Activated gamma-delta T cell (primary cell): ENCODE measurements at places on chromosomes 13 and 19.

GRCh38 chr13:51495316-51495715, 42.5 kb upstream of the INTS6 start:
- no peak for DNase-seq

DNA sequence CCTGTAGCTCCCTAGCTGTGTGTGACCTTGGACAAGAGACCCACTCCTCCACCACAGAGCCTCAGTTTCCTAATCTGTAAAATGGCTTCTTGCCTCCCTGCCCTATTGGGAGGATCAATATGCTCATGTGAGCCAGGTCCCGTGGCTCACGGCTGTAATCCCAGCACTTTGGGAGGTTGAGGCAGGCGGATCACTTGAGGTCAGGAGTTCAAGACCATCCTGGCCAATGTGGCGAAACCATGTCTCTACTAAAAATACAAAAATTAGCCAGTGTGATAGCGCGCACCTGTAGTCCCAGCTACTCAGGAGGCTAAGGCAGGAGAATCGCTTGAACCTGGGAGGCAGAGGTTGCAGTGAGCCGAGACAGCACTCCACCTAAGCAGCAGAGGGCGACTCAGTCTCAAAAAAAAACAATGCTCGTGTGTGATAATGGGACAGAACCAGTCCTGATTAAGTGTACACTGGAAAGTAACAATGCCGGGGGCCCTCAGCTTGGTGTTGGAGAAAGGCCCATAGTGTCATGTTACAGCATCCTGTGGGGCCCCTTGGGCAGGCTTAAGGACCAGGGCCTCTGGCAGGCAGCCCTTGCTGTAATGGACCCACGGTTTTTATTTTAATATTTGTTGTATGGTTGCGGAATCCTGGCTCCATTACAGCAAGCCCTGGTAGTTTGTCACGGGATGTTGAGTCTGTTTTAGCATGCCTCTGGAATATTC, 6.8 kb downstream of the RPS11 start:
- DNase-seq = no peak

- no peak for DNase-seq
Observed at GRCh38 chr13:23644527-23645138, 74.4 kb downstream of the TNFRSF19 start.

GRCh38 chr19:2332341-2333026, 4.0 kb downstream of the SPPL2B start:
- DNase-seq = no peak

DNA sequence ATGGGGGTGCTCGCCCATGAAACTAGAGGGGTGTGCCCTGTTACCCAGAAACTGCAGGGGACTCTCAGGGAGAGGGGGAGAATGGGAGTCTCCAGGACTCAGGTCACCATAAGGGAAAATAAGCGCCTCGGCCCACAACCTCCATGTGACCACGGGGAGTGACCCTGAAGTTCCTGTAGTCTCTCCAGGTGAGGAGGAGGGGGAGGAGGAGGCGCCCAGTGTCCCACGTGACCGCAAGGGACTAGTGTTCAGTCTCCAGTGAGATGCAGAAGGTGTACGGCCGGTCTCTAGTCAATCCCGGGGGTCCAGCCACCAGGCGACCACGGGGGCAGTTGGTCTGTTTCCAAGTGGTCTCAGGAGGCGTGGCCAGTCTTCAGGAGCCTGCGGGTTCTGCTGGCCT, 16.0 kb downstream of the TM6SF2 start:
- DNase-seq = no peak

DNA sequence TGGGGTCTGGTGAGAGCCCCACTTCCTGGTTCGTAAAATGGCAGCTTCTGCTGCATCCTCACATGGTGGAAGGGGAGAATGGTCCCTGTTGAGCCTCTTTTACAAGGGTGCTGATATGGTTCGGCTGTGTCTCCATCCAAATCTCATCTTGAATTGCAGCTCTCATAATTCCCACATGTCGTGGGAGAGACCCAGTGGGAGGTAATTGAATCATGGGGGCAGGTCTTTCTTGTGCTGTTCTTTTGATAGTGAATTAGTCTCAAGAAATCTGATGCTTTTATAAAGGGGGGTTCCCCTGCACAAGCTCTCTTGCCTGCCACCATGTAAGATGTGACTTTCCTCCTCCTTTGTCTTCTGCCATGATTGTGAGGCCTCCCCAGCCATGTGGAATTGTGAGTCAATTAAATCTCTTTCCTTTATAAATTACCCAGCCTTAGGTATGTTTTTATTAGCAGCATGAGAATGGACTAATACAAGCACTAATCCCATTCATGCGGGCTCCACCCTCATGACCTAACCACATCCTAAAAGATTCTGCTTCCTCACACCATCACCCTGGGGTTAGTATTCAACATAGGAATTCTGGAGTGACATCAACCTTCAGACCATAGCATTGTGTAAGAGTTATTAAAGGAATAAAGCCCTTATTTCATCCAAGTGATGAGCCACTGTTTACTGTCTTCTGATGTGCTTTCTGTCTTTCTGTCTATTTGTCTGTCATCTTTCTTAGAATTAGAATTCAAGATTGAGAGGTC, 159.0 kb upstream of the IRS2 start:
- no peak for DNase-seq

DNA sequence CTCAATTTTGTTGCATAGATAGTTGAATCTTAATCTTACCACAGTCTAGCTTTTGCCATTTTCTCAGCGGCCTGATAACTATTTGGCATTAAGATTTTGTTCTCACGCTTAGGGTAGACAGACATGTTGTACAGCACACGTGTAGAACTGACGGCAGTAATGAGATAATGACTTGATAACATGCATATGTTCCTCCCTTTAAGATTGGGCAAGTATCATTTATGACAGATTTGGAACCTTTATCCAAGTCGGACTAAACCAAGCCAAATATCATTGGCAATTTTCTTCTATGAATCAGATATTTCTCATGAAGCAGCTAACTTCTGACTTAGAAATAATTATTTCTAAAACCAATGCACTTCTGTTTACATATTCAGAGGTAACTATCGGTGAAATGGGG, 205.5 kb downstream of the NDFIP2 start:
- DNase-seq = no peak

- peak; percentile 74 for DNase-seq
Observed at GRCh38 chr19:19643158-19644053, at the start of gene GMIP. TSS of gene GMIP (minus strand) at chr19:19643657. CDS start at chr19:19643529, 128 bp downstream.
